Panc1 (cell line): ENCODE measurements at places on chromosomes 13 and 19.

DNA sequence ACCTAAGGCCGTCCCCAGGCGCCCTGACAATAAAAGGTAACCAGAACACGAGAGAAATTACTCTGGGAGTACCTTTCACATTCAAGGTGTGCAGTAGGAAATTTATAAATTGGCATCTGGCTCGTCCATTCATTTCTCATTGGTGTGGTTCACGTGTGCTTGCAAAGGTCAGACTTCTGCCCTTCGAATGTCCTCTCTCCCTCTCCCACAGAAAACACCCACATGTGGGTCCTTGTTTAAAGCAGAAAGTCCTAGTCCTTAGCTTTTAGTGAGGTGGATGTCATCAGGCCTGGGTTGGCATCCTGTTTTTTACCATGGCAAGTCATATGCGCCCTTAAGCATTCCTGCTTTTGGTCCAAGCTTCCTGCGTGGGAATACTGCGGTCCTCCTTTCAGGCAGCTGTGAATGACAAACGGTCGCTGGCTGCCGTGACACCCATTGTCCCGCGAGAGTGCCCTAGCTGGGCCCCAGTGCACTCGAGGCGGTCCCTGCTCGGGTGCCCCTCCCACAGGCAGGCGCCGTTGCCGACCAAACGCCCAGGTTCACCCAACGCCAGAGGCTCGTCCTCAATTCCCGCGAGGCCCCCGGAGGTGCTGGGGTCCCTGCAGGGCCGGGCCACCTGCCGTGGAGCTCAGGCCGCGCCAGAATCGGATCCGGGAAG, at the start of gene NUDT19:
Gene NUDT19, plus strand, starts transcription at position 531 of the 661 bp plus-strand sequence. CDS start 140 bp downstream, outside the sequence.
- peak; percentile 61 for DNase-seq

GRCh38 chr19:33306853-33307792, 4.8 kb upstream of the CEBPA start:
- no peak for DNase-seq

- no peak for DNase-seq
Observed at GRCh38 chr13:45490068-45490467, 25.3 kb downstream of the COG3 start.

GRCh38 chr19:19279062-19279612, 6.0 kb upstream of the TM6SF2 start:
- no peak for DNase-seq

- no peak for DNase-seq
Observed at GRCh38 chr13:73479351-73479750, 420.5 kb downstream of the KLF5 start.

DNA sequence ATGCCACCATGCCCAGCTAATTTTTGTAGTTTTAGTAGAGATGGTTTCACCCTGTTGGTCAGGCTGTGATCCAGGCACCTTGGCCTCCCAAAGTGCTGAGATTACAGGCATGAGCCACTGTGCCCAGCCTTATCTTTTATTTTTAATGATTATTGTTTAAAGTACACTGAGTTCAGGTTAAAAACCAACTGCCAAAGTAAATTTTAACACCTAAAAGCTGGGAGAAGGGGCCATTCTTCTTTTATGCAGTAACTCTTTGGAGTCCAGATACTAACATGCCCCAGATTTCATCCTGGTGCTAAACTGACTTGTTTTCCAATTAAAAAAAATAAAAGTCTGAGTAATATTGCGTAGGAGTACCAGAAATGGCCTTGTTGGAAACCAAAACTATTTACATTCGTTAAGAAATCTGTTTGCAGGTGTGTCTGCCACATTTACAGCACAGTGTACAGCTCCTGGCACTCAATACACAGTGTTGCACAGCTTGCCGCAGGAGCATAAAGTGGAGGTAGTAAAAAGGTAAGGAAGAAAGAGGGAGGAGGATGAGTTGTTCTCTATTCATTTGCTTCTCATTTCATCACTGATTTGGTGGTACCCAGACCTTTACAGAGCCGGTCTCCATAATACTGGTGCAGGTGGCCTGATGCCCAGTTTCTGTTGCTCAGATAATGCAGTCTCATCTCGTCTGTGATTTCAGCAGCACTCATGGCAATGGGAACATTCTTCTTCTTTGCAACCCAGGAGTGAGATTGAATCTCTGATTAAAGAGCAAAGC, 108.9 kb downstream of the PCCA start:
- no peak for DNase-seq

- peak; percentile 48 for DNase-seq
Observed at GRCh38 chr19:8459520-8460270, 14.9 kb downstream of the HNRNPM start.

- no peak for DNase-seq
Observed at GRCh38 chr13:112060282-112060830, 6.6 kb upstream of the SOX1 start.

- DNase-seq, result no peak
Observed at GRCh38 chr19:7833225-7834099, 3.4 kb downstream of the EVI5L start.

- no peak for DNase-seq
Observed at GRCh38 chr13:97938706-97939475, 14.6 kb upstream of the IPO5 start.

DNA sequence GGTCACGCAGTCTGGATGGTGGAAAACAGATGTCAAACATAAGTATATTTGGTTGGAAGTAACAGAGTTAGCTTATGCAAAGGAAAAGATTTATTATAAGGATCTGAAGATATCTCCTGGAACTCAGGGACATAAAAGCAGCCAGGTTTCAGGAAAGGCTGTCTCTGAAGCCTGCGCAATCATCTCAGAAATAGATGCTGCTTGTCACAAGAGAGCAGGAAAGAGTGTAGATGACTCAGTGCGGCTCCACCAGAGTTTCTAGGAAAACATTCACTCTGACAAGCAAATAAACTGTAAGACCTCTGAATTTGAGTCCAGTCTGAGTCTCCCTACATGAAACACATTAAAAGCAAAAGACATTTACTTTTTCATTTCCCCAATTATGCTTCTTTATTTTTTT, 220.4 kb upstream of the HTR2A start:
- no peak for DNase-seq

DNA sequence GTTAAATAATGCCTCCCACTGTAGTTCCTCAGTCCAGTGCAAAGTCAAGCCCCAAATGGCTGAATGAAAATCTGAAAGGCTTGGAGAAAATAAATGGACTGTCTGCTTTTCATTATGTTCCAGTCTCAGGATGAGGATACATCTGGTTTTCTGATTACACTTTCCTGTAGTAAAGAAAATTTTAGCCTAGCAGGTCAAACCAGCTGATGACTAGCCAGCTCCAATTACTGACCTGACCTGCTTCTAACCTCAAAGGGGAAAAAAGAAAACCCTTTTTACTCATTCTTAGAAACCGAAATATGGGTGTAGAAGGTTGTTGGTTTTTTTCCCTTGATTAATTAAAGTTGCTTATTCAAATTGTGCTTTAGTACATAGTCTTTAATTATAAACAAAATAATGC, 418.4 kb downstream of the EFNB2 start:
- no peak for DNase-seq

DNA sequence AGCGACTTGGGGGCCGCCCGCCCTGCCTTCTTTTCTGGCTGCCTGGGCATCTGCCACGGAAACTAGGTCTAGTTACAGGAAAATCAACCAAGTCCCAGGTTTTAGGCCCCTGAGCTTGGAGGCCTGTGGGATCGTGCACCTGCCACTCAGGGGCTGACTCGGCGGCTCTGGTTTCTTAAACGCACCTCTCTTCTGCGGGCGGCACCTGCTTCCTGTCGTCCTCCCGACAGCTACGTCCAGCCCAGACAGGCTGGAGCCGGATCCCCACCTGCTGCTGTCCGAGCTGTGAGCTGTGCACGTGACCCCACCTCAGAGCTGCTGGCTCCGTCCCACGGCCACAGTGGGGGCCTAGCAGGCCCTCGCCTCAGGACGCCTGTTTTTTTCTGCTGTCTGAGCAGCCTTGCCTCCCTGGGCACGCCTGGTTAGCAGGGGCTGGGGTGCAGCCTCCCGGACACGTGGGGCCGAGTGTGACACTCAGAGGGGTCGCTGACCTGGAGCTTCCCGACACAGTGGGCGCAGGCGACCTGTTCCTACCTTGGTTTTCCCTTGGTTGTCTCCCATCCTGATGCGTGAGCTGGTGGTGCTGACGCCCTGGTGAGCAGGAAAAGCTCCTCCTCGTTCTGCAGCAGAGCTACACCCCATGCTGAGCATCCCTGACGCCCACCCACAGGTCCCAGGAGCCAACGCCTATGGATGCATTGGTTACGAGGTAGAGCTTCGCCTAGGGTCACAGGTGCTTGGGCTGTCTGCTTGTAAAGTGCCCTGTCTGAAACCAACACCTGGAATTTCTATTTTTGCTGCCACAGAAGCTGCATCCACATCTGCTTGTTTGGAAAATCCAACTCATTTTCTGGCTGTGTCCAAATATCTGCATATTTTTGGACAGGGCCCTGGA, 17.5 kb downstream of the TMEM255B start:
- no peak for DNase-seq

DNA sequence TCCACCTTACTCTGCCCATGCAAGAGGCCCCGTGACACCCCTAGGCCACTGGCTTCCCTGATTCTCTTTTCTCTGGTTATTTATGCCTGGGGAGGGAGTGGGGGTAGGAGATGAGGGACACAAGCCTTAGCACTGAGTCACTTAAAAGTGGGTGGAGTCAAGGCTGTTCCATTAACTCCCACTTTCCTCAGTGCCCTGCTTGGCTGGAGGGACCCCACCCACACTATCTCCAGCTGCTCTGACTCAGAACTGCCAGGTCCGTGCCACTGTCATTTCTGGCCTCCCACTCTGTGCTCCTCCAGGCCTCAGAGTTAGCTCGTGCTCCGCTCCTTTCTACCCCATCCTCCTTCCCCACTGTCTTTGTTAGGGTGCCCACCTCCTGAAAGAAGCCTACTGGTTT, 113.4 kb upstream of the UQCRFS1 start:
- DNase-seq, result no peak

GRCh38 chr13:78182813-78183212, 264.2 kb upstream of the EDNRB start:
- DNase-seq, result no peak

DNA sequence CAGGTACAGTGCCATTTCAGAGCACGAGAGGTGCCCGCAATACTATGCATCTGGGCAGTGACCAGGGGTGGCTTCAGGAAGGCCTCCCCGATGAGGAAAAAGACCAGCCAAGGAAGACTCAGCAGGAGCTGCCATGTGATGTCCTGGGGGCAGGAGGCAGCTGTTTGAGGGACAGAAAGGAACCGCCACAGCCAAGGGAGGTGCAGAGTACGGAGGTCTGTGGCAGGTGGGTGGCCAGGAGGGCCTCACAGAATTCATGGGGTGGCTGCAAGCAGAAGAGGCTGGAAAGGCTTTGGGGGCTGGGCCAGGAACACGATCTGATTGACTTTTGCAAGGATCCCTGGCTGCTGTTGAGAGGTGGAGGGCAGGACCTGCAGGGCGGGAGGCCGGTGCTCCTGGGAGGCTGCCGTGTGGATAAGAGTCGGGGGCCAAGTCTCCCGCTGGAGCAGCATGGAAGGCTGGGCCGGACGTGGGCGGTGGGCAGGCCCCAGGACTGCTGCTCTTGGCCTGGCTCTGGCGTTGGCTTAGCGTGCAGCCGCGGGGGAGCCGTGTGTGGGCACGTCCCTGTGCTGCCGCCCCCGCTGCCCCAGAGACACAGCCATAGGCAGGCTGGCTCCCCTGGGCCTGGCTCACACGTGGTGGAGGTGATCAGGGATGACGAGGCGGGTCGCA, 29.1 kb downstream of the CEBPA start:
- DNase-seq, result no peak

DNA sequence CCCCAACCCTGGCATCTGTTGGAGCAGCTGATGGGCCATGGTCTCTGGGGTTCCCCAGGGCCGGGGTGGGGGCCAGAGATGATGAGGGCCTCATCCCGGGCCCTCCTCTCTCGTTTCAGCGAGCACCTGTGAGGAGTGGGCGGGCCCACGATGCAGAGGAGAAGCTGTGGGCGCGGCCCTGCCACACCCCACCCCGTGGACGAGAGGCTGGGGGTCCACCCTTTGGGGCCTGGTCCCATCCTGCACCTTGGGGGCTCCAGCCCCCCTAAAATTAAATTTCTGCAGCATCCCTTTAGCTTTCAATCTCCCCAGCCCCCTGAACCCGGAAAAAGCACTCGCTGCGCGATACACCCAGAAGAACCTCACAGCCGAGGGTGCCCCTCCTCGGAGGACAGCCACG, 5.6 kb downstream of the HMG20B start:
- no peak for DNase-seq

DNA sequence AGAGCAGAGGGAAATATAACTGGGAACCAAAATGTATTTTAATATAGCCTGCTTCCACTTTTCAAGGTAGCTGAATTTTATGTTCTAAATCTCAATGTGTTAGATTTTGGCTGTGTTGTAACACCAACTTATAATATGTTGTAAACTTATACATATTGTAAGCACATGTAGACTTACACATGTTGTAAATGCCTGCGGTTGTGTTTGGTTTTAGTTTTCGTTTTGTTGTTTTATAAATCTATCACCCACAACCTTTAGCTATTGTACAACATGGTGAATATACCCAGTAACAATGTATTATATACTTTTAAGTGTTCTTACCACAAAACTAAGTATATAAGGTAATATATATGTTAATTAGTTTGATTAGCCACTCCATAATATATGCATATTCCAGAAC, 15.6 kb downstream of the KCTD4 start:
- DNase-seq, result no peak

DNA sequence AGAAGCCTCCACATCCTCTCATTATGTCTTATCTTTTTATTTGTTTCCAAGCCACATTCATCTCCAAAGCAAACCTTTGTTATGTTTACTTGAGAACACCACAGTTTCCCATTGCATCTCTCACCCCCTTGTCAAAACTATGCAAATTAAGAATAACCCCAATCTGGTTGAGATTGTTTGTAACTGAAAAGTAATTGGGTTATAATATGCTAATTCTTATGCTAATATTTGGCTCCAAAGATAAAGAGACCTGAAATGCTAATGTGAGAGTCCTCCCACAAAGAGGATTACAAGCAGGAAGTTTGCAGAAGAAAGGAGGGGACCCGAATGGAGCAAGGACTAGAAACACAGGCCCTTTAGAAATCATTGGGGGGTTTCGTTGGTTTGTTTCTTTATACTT, 92.9 kb upstream of the UBL3 start:
- no peak for DNase-seq

- no peak for DNase-seq
Observed at GRCh38 chr19:18435178-18435841, 2.6 kb downstream of the ISYNA1 start.

DNA sequence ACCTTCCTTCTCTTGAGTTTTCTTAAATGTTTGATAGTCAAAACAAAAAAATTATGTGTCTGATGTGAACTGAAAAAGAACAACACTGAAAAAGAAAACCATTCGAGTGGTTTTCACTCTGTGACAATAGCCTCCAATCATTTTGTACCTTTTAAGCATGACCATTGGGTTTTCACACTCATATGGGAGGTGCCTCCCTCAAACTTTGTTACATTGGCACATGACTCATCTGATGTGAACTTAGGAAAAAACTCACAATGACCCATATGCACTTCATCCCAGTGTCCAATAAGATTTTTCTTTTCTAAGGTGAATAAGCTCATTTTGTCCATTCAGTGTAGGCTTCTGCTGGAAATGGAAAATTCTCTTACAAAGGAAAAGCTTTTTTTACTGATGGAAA, 66.6 kb upstream of the XPO4 start:
- no peak for DNase-seq

DNA sequence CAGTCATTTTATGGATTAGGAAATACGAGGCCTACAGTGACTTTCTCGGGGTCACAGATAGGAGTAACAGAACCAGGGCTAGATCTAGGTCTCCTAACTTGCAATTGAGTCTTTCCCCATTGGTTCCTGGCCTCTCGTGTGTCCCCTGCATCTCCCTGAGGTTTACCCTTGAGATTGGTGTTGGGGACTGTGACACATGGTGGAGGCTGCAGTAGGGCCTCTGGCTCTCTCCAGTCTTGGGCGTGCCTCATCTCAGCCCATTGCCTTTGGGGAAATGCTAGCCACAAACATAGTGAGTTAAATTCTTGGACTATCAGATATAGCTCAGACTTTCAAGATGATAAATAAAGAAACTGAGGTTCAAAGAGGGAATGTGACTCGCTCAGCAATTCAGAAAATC, 212.1 kb downstream of the KCNRG start:
- DNase-seq, result no peak
